Activated CD4-positive, alpha-beta T cell treated with anti-CD3 and anti-CD28 coated beads, Interleukin-2, amount 10 ng/mL, durations not matched to agents 7 days and 5 days (primary cell): ENCODE measurements at places on chromosomes 2 and 18.

DNA sequence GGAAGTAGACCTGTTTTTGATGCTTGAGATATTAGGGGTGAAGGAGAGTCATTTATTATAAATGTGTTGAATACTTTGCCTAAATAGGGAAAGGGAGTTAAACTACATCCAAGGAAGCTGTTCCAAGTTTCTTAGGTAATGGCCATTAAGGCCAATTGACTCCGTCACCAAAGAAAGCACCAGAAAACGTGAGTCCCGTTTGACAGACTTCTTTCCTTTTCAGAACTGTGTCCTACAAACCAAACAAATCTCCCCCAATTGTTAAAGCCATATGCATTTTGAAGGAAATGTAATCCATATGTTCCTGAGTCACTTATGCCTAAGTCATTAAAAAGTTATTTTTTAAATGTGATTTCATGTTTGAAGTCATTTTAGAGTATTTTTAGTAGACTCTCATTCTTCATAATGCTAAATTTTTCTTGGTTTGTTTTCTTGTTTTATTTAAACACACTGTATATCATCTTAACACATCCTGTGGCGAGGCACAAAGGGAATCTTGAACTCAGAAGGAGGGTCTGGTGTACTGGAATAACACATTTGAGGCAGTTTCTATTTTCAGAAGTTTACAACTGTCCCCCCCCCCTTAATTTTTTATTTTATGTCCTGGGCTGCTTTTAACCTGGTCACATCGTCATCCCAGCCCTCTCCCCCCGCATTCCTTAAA lies 133.7 kb downstream of the RHBDD1 start:
- no peak for DNase-seq

- DNase-seq: no peak
Observed at GRCh38 chr18:22977847-22978701, 44.9 kb downstream of the RBBP8 start.

GRCh38 chr18:8800876-8801262 lies 95.5 kb downstream of the MTCL1 start:
- DNase-seq: no peak

DNA sequence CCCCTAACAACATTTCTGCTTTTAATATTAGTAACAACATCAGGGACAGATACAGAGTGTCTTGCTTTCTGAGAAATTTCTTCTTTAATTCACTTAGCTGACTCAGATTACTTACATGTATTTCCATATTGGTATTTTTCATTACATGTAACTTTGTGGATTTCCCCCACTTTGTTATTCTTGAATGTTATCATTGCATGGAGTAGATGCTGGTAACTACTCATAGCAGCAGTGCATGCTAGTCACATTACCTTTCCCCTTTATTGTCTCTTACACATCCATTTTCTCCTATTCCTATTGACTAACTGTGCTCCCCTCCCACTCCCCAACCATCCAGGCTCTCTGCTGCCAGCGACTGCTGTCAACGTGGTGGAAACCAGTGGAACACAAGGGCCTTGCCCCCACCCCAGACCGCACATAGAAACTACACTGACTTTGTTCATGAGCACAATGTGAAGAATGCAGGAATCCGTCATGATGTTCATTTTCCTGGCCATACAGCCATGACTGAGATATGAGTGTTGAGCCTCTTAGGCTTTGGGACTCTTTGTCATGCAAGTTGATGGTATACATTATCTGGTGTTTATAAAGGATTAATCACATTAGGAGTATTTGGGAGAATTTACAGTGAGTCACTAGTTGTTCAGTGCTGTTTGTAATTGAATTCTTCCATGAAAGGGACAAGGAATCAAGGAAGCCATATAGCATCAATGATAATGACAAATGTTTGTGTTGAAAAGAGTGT lies 91.0 kb downstream of the EPB41L5 start:
- DNase-seq: no peak

- DNase-seq: no peak
Observed at GRCh38 chr2:32453242-32454062, 96.6 kb downstream of the BIRC6 start.
